ENCODE measurements at places on chromosomes 7 and 10.

DNA sequence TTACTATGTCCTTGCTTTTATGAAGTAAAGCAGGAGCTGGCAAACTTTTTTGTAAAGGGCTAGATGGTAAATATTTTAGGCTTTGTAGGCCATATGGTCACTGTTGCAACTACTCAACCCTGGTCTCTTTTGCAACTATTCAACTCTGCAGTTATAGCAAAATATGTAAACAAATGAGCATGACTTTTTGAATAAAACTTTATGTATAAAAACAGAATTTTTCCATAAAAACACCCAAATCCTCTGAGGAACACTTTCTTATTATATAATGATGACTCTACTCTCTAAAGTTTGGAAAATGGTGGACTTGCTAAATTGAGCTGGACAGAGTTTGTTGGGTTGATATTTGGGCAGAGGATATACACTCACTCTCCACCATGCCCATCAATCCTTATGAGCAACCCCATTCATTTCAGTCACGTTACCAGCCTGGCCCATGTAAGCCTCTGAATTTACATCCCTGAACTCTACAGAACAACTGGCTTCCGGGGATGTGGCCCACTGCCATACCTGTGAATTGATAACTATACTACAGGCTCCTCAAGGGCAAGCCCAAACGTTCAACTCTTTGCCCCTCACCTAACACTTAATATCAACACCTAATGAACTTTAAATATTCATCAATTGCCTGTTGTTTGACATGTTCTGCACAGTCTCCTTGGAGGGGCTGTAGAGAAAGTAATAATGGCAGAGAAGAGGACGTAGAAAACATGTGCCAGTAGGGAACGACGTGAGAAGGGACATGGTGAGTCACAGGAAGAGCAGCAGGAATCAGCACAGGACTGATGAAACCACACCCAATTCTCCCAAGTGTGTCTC is 37.6 kb downstream of the SGMS1 start:
- no peak for DNase-seq

DNA sequence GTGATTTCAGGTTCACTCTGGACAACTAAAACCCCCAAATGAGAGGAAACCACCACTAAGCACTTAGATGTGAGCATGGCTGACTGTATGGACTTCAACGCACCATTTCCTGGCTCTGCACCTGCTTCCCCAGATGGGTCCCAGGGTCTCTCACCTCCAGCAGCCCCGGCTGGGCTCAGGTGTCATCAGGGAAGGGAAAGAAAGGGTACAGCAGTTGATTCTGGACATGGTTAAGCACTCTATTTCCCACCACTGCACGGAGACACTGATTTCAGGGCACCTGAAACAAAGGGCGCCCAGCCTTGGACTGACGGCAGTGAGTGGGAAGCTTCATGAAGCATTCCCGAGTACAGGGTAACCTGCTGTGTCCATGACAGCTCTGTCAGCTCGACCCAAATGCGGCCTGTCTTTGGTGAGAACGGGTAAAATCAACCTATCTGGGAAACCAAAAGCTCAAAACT is 19.0 kb downstream of the FAM53B start:
- no peak for DNase-seq

DNA sequence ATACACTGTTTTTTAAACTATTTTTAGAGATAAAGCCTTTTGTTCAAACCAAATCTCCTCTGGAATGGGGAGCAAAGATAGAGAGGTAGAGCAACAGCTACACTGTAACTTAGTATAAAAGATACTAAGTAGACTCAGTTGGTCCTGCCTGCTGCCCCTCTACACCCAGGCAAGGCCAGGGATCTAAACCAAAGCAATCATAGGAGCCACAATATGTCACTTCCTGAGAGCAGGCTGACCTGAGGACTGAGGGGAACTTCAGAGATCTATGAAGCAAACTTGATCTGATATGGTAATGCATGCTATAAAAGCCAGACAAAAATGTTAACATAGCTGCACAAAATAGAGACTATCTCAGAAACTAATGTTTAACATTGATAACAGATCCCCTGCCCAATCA is 7.0 kb upstream of the TRDMT1 start:
- DNase-seq, result no peak

DNA sequence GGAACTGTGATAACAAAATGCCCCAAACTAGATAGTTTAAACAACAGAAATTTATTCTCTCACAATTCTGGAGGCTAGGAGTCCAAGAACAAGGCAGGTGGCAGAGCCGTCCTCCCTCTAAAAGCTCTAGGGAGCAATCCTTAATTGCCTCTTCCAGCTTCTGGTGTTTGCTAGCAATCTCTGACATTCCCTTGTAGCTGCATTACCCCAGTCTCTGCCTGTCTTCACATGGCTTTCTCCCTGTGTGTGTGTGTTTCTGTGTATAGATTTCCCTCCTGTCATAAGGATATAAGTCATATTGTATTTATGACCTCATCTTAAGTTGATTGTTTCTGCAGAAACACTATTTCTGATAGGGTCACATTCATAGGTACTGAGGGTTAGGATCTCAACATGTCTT is 177.5 kb downstream of the WNT2 start:
- no peak for DNase-seq

- no peak for DNase-seq
Observed at GRCh38 chr7:73683788-73684693, 644 bp downstream of the BUD23 start.

DNA sequence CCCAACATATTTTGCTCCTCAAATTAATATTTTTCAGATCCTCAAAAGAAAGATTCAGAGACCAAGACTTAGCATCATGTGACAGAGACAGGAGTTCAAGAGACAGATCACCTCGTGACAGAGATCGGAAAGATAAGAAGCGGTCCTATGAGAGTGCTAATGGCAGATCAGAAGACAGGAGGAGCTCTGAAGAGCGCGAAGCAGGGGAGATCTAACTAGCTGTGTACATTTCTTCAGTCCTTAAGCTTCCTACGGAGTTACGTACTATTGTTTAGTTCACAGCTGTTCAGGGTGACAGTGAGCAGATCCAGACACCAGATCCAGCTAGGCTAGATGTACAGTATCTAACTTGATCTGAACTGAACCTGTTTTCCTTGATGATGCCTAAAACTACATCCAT is 61.3 kb downstream of the KLRG2 start:
- DNase-seq, result no peak

- DNase-seq, result no peak
Observed at GRCh38 chr7:55140221-55140940, 121.6 kb downstream of the EGFR start.

GRCh38 chr10:114304571-114305421 is 65.7 kb downstream of the VWA2 start:
- no peak for DNase-seq
